ENCODE measurements at places on chromosomes 4 and X.

DNA sequence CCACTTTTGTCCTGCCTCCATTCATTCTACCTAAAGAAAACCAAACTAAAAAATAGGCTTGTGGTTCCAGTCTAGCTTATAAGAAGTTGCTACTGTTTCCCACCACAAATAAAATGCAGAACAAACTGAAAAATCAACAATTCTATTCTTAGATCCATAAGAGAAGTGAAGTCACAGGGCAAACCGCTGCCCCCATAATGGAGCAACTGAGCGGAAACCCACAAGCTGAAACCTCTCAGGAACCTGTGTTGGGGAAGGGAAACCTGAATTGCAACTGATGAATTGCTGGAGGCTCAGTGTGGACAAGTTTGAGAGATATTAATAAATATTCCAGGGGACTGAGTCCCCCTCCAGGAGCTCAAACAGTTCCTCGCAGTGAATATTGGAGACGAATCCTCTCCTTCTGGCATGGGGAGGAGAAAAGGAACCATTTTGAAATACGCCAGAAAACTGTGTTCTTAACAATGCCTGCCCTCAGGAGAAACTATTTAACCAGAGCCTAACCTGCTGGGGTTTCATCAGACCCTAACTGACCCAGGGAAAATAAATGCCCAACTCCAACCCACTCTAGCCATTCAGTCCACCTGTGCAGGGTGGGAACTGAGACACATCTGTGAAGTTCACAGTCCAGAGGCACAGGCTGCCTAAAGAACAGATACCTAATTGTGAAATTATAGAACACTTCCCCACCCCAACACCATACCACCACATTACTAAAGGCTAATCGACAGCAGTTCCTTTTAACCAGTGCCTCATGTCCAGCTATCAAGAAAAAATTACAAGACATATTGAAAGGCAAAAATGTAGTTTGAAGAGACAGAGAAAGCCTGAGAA, 22.8 kb upstream of the SH3RF1 start:
- no peak for DNase-seq

DNA sequence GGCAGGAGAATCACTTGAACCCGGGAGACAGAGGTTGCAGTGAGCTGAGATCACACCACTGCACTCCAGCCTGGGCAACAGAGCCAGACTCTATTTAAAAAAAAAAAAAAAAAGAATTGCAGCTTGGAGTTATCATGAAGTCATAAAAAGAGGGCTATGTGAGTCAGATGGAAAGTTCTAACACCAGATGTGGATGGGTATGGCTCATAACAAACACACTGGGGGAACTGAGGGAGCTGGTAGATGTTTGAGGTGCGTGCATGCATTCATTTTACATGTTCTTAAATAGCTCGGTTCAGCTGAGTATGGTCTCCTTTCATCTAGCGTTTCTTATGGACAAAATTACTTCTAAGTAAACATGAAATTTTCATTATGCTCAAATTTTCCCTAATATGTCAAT, 11.7 kb downstream of the TRMT2B start:
- DNase-seq, result no peak

GRCh38 chr4:182808673-182809416, 108.3 kb downstream of the DCTD start:
- DNase-seq, result no peak

DNA sequence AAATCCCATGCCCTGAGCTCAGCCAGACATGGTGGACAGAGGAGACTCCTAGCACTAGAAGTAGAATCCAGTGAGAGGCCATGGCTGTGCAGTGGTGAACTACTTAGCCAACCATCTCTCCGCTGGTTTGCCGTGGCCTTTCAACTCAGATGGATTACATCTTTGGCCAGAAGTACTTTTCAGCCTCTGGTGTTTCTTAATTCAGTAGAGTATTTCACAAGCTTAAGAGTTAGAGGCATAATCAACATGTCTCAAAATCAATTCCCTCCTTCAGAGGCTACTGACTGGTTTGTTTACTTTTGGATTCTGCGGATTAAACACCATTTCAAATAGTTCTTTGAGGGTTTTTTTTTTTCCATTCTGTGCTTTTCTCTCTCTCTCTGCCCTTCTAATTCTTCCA, 91.1 kb upstream of the PGRMC2 start:
- DNase-seq, result no peak

DNA sequence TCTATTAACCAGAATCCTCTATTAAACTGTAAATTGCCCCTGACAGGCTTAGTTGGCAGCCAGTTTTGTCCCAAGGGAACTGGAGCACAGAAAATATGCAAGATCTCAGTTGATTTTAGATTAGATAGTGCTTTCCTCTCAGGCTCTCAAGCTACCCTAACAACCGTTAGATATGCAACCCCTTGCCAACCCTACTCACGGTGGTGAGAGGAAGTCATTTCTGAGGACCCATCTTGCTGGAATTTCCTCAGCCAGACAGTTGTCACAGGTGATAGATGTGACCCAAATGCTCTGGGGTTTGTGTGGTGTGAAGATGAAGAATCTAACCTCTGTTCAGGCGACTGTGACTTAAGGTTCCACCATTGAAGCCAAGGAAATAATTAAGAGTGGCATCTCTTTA, 447.1 kb downstream of the MID1IP1 start:
- DNase-seq, result no peak

DNA sequence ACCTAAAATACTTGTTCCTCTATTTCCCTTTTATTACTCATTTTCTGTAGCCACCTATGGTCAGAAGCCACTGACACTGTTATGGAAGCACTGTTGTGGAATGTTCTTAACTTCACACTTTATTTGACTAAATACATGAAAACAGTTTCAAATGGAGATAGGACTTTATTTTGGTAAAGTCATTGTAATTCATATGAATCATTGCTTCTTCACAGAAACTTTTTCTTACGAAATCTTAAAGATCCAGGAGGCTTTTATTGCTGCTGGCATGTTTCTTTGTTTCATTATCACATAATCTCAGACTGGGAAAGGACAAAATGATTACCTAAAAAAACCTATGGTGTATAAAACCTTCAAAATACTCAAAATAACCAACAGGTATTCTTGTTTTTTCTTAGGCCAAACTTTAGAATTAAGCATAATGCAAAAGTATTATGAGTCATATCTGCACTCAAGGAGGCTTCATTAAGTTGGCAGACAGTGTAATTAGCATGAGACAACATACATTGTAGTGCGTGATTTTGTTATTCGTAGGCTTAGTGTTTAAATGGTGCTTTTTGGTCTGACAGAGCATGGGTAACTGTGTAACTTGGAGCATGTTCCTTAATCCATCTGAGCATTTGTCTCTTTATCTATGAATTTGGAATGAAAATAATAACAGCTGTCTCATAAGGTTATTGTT, 58.0 kb downstream of the SH3BGRL start:
- DNase-seq, result no peak

DNA sequence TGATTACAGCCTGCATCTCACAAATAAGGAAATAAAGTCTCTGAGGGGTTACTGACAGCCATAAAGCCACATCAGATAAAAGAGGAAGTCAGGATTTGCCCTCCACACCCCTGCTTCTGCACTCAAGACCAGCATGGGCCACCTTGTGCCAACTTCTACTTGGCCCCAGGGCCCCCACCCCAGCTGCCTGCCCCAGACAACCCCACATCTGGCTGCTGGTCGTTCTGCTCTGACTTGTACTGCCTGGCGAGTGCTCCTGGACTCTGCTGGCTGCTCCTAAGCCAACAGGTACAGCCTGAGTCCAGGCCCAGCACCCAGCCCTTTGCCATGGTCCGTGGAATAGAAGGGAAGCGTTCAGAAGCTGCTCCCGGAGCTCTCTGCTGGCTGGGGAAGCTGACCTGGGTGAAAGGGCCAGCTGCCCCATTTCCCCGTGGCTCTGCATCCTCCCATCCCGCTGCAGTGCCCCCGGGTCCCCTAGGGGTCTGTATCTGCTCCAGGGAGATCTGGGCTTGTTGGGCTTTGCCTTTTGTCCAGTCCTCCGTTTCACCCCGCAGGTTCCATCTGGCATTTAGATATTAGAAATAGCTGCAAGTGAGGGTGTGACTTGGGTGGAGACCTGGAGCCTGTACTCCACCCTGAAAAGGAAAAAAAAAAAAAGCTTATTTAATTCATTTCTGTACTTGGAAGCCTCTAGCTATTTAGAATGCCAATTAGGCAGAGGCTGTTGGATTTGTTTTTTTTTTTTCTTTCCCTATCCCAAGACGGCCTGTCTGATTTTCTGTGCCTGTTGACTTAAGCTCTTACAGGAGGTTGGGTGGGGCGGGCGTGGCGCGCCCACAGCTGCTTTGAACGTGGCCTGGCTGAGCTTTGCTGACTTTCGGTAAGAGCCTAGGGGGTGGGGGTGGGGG, 194.7 kb downstream of the PTTG2 start:
- DNase-seq, result no peak

DNA sequence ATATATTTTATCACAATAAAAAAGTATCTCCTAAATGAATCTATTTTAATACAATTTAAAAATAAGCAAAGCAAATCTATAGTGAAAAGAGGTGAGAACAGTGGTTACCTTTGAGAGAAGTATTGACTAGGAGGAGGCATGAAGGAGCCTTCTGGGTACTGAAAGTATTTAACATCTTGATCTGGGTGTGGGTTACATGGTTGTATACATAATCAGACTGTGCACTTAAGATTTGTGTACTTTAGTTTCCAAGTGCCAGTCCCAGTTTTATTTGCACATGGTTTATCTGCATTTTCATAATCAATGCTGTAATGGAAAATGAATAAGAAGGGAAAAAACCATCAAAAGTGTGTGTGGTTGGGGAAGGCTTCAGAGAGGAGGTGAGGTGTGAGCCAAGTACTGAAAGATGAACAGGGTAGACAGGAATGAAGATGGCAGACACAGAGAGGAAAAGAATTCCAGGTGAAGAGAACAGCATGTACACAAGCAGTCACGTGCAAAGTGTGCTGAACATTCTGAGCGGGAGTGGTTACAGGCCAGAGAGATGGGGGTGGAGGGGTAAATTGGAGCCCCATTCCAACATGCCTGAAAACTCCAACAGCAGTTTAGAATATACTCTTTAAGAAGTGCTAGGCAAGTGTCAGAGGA, 14.6 kb downstream of the MAP7D2 start:
- DNase-seq, result no peak

DNA sequence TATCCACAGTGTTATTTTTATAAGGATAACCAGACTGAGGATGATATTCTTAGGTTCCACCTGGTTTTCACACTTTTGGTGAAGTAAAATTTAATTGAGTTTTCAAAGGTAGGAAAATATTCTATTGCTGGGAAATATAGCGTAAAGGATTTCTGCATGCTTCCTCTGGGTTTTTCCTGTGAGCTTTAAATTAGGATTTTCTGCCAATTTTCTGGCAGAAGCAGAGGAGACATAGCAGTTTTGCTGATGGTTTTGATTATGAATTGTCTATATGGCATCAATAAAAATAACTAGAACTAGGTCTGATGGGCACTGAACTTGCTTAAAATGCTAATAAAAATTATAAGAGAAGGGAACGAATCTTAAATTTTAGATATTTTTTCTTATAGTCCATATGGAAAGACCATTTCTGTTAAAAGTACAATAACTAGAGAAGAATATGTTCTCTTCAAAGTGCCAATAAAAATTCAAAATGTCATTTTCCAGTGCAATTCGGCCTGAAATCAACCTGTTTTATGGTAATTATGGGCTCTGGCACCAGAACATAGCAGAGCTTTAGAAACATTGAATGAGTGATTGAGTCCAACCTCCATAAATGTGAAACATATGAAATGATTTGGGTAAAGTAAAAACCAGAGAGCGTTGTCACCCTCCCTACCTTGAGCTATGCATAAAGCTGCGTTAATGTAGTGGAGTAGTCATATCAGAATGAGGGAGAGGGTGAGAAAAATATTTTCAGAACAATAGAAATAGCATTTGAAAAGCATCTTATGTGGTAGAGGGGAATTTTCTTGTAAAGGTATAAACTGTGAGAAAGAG, 279.7 kb downstream of the SPRY1 start:
- DNase-seq, result no peak

DNA sequence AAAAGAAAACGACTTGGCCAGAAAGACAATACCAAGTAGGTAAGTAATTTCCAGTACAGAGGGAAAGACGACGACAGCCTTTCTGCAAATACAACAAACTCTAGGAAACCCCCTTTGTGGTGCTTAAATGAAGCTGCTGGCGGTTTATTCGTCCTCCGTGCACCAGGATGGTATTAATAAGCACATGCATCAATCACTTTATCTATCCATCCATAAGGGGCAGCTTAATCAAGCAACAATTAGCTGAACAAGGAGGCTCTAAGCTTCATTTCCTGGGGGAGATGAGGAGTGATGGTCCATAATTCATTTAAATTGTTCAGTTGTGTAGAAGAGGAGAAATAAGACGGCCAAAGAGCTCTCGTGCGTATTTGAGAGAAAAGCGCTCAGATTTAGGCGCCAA, 26.2 kb downstream of the IRF2 start:
- DNase-seq, result no peak
